ENCODE measurements at places on chromosomes 11 and 22.

DNA sequence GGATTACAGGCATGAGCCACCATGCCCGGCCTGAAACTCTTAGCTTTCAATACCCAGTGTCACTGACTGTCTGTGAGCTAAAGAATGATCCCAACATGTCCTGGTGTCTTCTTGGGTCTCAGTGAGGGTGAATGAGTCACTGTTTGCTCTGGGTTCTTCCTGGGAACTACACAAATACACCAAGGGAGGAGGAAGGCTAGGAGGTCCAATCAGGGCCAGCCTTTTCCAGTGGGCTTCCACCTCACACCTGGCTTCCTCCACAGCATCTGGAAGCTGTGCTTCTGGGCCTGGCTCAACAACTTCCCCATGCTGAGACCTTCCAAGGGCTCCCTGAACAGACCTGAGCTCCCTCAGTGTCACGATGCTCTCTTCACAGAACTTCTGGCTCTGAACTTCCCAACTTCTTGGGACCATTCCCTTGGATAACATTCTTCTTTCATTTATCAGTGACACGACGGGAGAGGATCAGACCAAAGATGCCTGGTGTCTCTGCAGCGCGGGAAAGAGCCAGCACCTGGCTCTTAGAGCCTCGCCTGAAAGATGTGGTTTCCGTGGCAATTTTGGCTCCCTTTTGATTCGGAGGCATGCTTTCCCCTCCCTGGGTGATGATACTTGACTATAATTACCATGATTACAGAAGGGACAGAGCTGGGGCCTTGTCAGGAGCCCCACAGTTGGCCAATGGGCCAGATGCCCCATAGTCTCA lies 22.3 kb upstream of the CHRM4 start:
- DNase-seq: no peak

GRCh38 chr11:69010964-69011623 lies 2.0 kb downstream of the MRGPRF start:
- peak; percentile 74 for DNase-seq

DNA sequence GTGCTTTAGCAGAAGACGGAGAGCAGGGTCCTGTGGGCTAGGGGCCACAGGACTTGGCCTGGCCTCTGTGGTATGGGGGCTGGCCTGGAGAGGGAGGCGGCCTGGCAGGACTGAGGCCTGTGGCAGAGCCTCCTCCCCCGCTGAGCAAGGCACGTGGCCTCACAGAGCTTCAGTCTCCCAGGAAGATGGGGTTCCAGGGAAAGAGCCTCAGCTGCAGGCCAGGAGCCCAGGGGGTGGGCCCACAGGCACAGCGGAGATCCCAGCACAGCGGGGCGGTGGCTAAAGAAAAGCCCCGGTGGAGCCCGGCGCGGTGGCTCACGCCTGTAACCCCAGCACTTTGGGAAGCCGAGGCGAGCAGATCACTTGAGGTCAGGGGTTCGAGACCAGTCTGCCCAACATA lies 2.2 kb downstream of the MAPK12 start:
- no peak for DNase-seq

DNA sequence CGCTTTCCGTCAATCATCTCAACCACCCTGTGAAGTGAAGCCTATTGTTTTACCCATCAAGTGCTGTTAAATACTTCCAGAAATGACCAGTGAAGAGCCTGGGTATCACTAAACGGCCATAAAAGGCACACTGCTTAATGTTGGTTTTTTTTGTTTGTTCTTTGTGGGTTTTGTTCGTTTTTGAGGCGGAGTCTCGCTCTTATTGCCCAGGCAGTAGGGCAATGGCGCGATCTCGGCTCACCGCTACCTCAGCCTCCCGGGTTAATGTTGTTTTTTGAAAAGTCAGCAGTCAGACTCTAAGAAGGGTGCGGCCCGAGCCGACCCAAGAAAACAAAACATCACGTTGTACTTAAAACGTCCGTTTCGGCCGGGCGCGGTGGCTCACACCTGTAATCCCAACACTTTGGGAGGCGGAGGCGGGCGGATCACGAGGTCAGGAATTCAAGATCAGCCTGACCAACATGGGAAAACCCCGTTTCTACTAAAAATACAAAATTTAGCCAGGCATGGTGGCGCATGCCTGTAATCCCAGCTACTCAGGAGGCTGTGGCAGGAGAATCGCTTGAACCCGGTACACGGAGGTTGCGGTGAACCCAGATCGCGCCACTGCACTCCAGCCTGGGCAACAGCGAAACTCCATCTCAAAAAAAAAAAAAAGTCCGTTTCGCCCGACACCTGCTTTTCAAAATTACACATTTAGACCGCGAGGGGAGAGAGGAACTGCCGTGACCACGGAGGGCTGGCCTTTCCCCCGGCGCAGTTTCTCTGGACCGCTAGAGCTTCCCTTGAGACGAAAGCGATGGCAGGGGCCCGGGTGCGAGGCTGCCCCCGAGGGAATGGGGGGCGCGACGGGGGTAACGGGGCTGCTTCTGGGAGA lies 714 bp downstream of the CD59 start:
- DNase-seq: peak; percentile 57

DNA sequence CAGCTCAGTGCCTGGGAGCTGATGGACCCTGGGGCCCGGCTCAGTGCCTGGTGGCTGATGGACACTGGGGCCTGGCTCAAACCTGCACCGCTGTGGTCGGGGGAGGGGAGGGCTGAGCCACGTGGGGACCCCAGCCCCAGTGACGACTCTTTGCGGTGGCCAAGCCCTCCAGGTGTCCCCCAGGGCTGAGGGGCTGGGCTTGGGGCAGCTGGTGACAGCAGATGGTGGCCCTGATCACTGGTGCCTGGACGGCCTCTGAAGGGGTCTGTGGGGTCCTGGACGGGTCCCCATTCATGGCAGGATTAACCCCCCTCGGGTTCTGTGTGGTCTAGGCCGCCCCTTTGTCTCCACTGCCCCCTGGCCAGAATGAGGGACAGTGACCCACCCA lies 3.4 kb upstream of the MUC5B start:
- no peak for DNase-seq

DNA sequence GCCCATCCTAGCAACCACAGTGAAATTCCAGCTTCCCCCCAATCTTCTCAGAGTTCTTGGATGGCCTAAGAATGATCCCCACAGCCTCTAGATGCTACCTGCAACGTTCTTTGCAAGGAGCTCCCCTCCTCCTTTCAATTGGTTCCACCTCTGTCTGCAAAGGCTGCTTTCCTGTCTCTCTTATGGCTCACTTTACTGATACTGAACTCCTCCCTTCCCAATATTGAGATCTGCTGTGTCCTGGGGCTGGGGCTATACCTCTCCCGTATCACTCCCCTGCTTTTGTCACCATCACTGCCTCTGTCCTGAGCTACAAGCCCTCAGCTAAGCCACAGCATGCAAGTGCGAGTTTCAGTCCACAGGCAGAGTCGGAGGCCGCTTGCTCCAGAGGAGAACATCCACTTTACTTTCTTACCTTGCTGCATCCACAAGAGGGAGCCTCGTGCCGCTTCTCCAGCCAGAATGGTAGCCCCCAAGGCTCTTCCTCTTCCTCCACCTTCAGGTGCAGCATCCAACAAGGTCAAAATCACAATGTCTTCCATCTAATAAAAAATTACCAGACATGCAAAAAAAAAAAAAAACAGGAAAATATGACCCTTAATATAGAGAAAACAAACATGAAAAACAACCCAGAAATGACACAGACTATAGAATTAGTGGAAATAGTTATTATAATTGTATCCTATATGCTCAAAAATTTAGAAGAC lies 48.6 kb upstream of the TMEM45B start:
- peak; percentile 65 for DNase-seq

DNA sequence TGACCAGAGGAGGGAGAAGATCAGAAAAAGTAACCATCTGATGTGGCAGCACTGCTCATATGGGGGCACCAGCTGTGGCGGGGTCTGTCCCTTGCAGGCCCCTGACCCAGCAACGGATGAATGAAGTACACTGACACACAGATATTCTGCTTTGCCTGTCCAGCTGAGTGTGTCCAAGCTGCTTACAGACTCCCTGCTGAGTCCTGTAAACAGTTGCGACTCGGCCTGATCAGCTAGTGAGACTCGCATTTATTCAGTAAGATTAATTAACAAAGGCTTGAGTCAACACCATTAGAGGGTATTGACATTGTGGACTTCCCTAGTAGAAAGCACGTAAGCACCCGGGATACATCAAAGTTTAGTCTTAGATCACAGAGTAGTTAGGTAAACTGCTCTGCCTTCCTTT lies 15.3 kb upstream of the OR10D3 start:
- DNase-seq: no peak

- peak; percentile 19 for DNase-seq
Observed at GRCh38 chr11:104897891-104898684, at the start of gene CASP12. TSS of gene CASP12 (minus strand) at chr11:104898460.

Measured in mesendoderm (in vitro differentiated cells).